Endothelial cell of umbilical vein (primary cell): ENCODE measurements at places on chromosomes 7 and 10.

- no peak overlapping the region for H3K4me3 ChIP-seq
- H3K4me1 ChIP-seq = no peaks in the 10 kb centered on the region
- no peak for DNase-seq
- H3K27ac ChIP-seq = no peak overlapping the region
Measured at GRCh38 chr7:102197161-102197560, 89.5 kb upstream of the SH2B2 start.

DNA sequence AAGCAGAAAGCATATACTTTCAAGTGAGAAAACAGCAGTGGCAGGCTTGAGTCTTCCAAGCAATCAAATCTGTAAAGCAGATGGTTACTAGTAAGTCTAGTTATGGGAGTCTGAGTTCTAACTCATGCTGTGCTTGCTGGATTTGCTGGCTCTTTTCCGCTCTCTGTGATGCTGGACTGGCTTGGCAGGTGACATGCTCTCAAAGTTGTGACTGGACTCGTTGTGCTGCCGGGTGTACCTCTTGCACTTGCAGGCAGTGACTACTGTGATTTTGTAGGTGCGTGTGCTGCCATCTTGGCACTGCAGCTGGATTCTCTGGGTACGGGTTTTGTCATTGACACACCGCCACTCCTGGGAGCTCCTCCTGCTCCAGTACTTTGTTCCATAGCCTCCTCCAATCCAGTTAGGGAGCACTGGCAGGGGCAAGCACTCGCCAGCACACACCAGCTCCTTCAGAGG lies 3.1 kb downstream of the SOSTDC1 start:
- no peaks in the 10 kb centered on the region for H3K36me3 ChIP-seq
- peaks cover 5% of the 10 kb centered on the region for H3K27me3 ChIP-seq
- no peak overlapping the region for H3K27ac ChIP-seq
- no peaks in the 10 kb centered on the region for H3K4me1 ChIP-seq
- no peak overlapping the region for H3K4me3 ChIP-seq

DNA sequence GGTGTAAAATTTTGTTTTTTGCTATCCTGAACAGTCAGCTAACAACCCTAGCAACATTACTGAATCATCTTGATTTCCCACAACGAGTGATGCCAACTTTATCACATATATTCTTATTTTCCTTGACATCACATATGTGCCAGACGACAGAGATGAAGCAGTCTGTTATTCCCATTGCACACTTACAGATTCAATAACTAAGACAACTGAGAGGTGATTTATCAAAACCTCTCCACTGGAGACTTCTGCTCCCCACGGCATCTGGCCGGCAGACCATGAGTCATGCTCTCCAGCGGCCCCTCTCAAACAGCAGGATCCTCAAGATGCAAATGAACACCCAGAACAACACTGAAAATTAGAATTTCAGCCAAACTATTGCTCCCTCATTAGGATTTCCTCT lies 57.1 kb downstream of the AMPH start:
- no peaks in the 10 kb centered on the region for H3K36me3 ChIP-seq
- no peak overlapping the region for H3K4me3 ChIP-seq
- H3K27me3 ChIP-seq = no peaks in the 10 kb centered on the region
- no peaks in the 10 kb centered on the region for H3K4me1 ChIP-seq
- no peak for DNase-seq

DNA sequence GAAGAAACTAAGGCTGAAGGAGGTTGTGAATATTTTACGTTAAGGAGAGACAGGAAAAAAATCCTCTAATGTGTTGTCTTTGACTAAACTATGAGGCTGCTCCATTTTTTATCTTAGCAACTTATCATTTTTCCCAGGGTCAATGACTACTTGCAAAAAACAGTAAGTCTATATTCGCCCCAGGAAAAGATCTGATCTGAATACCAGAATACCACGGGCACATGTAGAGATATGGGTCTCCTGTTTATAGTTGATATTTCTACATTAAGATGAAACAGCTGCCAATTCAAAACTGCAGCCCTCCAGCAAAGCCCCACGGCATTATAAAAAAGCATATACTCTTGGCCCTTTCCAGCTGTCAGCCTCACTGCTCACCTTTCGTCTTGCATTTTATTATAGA lies 358.4 kb downstream of the SH2D4B start:
- H3K36me3 ChIP-seq = no peaks in the 10 kb centered on the region
- no peak for DNase-seq
- H3K4me1 ChIP-seq = no peaks in the 10 kb centered on the region
- H3K27me3 ChIP-seq = no peaks in the 10 kb centered on the region
- H3K27ac ChIP-seq = no peak overlapping the region

- no peaks in the 10 kb centered on the region for H3K36me3 ChIP-seq
- H3K4me3 ChIP-seq = no peak overlapping the region
Measured at GRCh38 chr7:49669285-49669684, 104.2 kb upstream of the VWC2 start.

- peaks cover 3% of the 10 kb centered on the region for H3K4me1 ChIP-seq
- peak within 1 kb of the TSS; percentile 58 for H3K4me3 ChIP-seq
- H3K27me3 ChIP-seq = no peaks in the 10 kb centered on the region
- peaks cover under 1% of the 10 kb centered on the region for H3K36me3 ChIP-seq
- peak; percentile 79 for DNase-seq
Measured at GRCh38 chr10:70815504-70816219, at the start of gene SGPL1. SGPL1 (plus strand) TSS chr10:70815948; CDS start chr10:70816854, 906 bp downstream.

- DNase-seq = no peak
- no peaks in the 10 kb centered on the region for H3K27me3 ChIP-seq
- H3K4me1 ChIP-seq = no peaks in the 10 kb centered on the region
Measured at GRCh38 chr10:124474514-124475070, 13.0 kb downstream of the LHPP start.
